ENCODE measurements at places on chromosomes 1 and 21.

GRCh38 chr1:3577300-3577699, 34.0 kb downstream of the MEGF6 start:
- no peak for DNase-seq

- DNase-seq, result no peak
These were observed 8.4 kb downstream of the LRRC3 start for GRCh38 chr21:44463724-44464123.

GRCh38 chr1:17274186-17275170, 25.6 kb downstream of the PADI3 start:
- peak; percentile 71 for DNase-seq

- DNase-seq, result no peak
These were observed 129.5 kb downstream of the TENT5C start for GRCh38 chr1:117735045-117735992.

- DNase-seq, result peak; percentile 15
These were observed 5.4 kb upstream of the LAMC2 start for GRCh38 chr1:183180634-183181056.

DNA sequence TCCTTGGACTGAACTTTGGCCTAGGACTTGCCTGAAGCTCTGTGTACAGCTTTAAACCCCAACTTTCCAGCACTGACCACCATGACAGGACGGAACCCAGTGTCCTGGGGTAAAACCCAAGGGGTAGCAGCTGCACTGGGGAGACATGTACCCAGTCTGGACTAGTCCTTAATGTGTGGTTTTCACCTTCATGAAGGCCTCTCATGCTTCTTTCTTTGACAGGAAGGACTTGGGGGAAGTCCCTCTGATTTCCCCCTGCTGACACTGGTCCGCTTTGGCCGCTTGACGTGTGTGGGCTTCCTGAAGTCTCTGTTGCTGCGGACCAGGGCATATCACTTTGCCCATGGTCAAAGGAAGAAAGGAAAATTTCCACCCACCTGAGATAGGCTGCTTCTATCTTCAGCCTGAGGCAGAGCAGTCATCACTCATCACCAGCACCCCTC, 66.3 kb upstream of the PRDX6 start:
- peak; percentile 31 for DNase-seq

- no peak for DNase-seq
These were observed 32.8 kb upstream of the EEIG2 start for GRCh38 chr1:108527135-108527534.

GRCh38 chr1:237411621-237412020, 369.6 kb downstream of the RYR2 start:
- DNase-seq, result no peak

DNA sequence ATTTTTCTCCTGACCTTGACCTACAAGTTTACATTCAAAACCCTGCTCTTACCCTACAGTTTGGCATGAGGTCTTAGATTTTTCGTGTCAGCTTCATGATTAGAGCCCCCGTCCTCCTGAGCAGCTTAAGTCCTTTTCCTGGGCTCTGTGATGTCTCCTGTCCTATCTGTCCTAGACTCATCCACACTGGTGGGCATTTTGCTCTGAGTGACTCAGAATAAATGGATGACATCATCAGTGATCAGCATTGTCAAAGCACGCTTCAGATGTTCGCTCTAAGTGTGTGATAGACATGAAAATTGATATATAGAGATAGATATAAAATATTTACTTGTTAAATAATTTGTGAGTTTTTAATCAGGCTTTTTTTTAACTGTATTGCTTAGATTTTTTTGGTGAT, 21.8 kb downstream of the RGS13 start:
- DNase-seq, result no peak

- DNase-seq, result no peak
These were observed 35.7 kb downstream of the SIM2 start for GRCh38 chr21:36734367-36735200.

DNA sequence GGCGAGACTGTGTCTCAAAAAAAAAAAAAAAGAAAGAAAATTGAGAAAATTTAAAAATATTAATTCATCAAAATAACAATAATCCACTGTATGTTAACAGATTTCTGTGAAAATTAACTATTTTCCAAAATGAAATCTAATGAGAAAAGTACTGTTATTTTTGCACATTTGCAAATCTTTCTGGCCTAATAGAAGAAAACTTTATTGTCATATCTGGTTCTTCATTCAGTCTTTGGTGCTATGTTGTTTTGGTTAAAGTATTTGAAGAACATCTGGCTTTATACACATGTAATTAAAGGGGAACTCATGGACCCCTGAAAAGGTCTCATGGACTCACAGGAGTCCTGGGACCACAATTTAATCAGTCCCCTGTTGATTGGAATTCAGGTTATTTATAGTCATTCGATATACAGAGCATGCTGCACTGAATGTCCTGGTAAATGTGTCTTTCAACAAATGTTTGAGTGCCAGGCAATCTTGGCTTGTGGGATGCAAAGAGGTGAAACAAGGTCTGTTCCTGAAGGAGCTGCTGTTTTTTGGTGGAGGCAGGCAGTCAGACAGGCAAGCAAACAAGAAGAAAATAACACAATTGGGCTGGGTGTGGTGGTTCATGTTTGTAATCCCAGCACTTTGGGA, 9.0 kb downstream of the AK4 start:
- DNase-seq, result no peak

DNA sequence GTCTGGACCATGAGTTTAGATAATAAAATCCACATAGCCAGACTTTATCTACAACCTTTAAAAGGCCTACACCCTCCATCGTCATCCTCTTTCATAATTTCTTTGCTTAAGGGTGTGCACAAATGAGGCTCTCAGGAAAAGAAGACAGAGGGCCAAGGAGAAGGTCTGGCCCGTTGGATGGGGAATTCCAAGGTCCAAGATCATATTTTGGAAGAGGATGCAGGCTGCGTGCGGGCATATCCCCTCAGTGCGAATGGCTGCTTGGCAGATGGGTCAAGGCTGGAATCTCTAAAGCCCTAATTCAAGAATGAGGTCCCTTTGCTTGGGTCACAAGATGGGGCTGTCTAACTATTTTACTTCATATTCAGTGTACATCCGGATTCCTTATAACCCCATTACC, 782.2 kb upstream of the NCAM2 start:
- no peak for DNase-seq

DNA sequence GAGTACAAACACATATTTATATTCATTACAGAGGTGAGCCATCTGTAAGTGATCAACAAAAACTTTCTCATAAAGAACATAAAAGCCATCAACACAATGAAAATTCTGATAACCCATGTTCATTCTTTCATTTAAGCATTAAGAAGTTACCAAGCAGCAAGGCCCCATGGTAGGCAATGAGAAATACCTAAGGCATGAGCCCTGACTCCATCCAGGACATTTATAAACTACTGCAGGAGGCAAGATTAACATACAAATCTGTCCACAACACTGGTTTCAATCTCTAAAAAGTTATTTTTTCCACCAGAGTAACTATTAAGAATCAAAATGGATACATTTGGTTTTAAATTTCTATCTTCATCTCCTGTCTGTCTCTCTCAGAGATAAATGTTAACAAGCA, 76.1 kb downstream of the SIPA1L2 start:
- DNase-seq, result no peak

GRCh38 chr1:200075938-200076546, 48.5 kb downstream of the NR5A2 start:
- DNase-seq, result no peak

- no peak for DNase-seq
These were observed 13.1 kb downstream of the RNF187 start for GRCh38 chr1:228500143-228500734.

- DNase-seq, result no peak
These were observed 2.9 kb upstream of the SHCBP1L start for GRCh38 chr1:182955596-182956588.

- DNase-seq, result no peak
These were observed 179.8 kb upstream of the GALNT2 start for GRCh38 chr1:229887043-229887822.

GRCh38 chr1:226666164-226666506, 72.9 kb downstream of the ITPKB start:
- peak; percentile 60 for DNase-seq

DNA sequence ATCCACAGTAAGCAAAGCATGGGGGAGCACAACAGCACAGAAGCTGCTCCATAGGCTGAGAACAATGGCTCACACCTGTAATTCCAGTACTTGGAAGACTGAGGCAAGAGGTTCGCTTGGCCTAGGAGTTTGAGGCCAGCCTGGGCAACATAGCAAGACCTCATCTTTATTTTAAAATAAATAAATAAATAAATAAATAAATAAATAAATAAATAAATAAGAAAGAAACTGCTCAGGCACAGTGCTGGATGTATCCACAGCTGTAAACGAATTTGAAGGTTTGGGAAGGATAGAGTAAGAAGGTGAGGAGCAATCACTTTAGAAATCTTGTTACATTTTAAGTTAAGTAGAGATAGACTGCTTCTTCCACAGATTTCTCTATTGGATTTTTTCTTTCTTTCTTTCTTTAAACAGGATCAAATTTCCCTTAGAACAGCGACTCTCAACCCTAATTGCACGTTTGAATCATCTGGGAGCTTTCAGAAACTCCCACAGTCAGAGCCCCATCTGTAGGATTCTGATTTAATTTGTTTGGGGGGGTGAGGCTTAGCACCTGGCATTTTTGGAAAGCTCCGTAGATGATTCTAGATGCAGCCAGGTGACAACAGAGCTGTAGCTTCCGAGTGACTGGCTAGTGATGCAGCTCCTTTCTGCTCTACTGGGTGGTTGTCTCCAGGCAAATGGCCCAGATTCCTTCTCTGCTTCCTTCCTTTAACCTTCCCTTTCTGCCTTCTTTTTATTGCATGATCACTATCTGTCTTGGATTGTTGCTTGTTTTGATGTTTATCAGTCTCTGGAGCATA, 53.5 kb downstream of the S1PR1 start:
- no peak for DNase-seq

- no peak for DNase-seq
These were observed 65.4 kb upstream of the PODN start for GRCh38 chr1:52996653-52997052.

DNA sequence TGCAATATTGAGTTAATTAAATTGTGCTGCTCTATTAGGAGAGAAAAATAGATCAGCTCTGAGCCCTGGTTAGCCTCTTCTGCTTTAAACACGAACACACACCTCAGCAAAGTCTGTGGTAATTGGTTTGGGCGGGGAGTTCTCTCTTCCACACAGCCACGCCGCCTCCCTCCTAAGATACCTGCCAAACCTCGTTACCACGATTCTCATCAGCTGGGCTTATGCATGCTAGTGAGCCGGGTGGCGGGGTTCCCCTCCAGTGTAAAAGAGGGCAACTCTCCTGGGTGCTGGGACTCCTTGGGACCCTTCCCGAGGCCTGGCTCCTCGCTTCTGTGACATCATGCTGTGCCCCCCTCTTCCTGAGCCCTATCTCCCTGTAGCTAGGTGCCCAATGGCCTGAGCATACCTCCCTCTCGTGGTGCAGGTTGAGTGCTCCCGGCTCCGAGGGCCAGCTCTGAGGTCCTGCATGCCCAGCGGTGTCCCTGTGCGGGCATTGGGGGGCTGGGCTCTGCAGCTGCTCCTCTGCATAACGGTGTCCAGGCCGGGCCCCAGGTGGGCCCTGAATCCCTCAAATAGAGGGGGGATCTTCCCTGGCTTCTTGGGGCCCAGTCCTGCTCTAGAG, 182.9 kb downstream of the PRDM16 start:
- DNase-seq, result no peak

GRCh38 chr1:162161916-162162550, 92.5 kb downstream of the NOS1AP start:
- DNase-seq, result no peak

DNA sequence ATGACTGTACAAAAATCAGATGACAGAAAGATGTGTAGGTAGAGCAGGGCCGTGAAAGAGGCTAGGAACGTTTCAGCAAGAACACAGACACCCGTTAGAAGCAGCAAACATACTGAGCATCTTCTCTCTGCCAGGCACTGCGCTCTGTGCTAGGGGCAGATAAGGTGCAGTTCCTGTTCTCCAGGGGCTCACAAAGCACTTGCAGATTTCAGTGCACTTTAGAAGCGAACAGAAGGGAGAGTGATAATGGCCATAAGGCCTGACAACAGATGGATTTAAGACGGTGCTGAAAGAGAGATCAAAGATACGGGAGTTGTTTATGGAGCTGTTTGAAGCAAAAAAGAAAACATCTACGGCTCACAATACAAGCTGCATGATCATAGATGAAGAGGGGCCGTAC, 200.3 kb upstream of the FOXD3 start:
- no peak for DNase-seq

- DNase-seq, result no peak
These were observed 27.5 kb downstream of the SERTAD4 start for GRCh38 chr1:210260096-210260495.

- no peak for DNase-seq
These were observed 38.8 kb downstream of the PDPN start for GRCh38 chr1:13622446-13622845.

GRCh38 chr1:53121319-53122172, 20.9 kb downstream of the SLC1A7 start:
- peak; percentile 29 for DNase-seq

DNA sequence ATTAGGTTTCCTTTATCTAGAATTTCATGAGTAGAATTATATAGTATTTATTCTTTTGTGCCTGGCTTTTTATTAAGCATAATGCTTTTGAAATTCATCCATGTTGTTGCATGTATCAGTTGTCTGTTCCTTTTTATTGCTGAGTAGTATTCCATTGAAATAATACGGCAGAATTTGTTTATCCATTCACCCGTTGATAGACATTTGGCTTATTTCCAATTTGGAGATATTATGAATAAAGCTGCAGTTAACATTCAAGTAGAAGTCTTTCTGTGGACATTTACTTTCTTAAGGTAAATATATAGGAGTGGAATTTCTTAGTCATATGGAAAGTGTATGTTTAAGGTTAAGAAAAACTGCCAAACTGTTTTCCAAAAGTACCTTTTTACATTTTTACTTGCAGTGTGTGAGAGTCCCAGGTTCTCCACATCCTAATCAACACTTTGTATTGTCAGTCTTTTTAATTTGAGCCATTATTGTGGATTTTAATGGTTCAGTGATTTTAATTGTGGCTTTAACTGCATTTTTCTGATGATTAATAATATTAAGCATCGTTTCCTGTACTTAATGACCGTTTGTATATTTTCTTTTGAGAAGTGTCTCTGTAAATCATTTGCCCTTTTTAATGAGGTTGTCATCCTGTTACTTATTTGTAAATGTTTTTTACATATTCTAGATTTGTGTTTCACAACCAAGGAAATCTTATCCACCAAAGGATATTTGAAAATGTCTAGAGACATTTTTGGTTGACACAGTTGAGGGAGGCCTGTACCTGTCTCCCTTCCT, 22.7 kb downstream of the KCTD3 start:
- no peak for DNase-seq

DNA sequence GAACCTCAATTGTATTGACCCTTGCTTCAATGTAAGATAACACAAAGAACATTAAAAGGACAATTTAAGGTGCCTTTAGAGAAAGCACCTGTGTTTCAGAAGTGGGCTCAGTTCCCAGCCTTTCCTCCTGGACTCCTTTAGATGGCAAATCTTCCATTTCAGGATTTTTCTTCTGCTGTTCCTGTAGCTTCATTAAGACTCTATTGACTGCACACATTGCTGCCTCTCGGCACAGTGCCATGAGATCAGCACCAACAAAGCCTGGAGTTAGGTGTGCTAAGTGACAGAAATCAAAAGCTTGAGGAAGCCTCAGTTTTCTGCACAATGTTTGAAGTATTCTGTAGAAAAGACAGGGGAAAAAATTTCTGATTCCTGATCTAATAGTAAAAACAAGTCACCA, 40.6 kb downstream of the NVL start:
- no peak for DNase-seq
